DMS53 (cell line): ENCODE measurements at places on chromosomes 2 and 18.

DNA sequence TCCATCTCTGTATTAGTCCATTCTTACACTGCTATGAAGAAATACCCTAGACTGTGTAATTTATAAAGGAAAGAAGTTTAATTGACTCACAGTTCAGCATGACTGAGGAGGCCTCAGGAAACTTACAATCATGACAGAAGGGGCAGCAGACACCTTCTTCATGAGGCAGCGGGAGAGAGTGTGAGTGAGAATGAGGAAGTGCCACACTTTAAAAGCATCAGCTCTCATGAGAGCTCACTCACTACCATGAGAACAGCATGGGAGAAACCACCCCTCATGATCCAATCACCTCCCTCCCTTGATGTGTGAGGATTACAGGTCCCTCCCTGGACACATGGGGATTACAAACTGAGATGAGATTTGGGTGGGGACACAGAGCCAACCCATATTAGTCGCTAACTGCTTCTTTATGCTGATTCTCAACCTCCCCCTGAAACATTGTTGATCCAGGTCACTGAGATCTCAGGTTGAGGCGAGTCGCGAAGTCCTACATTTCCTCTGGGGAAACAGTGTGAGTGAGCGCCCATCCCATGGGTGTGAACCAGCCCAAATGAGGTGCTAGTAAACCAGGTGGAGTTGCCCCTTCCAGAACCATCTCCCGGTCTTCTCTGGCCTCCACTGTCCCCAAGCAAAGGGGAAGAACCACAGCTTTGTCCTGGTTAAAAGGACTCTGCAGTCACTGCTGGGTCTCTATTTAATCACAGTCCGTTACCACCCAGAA lies 123.8 kb downstream of the CAPN13 start:
- peak; percentile 27 for DNase-seq

- peak; percentile 6 for DNase-seq
Observed at GRCh38 chr2:41836948-41837347, 210.9 kb upstream of the PKDCC start.

GRCh38 chr18:8439055-8439454 lies 170.2 kb upstream of the RAB12 start:
- DNase-seq = no peak

GRCh38 chr18:50297621-50298442 lies 10.3 kb upstream of the CXXC1 start:
- DNase-seq = peak; percentile 97
